NCI-H1092 (cell line): ENCODE measurements at places on chromosomes 12 and 14.

DNA sequence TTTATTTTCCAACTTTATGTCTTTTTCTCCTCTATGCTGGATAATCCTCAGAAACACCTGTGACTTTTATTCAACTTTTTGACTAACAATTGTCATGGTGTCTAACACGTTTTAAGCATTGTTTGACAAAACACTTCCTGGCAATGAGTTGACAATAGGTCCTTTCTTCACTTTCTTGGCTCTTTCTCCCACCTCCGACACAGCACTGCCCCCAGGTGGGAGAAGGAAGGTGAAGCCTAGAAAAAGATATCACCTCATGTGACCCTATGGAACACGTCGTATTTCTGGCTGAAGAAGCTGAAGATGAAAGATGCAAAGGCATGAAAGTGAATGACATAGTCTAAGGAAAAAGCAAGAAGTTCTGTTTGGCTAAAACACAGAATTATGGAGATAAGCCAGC is 430.0 kb downstream of the ETNK1 start:
- no peak for DNase-seq

DNA sequence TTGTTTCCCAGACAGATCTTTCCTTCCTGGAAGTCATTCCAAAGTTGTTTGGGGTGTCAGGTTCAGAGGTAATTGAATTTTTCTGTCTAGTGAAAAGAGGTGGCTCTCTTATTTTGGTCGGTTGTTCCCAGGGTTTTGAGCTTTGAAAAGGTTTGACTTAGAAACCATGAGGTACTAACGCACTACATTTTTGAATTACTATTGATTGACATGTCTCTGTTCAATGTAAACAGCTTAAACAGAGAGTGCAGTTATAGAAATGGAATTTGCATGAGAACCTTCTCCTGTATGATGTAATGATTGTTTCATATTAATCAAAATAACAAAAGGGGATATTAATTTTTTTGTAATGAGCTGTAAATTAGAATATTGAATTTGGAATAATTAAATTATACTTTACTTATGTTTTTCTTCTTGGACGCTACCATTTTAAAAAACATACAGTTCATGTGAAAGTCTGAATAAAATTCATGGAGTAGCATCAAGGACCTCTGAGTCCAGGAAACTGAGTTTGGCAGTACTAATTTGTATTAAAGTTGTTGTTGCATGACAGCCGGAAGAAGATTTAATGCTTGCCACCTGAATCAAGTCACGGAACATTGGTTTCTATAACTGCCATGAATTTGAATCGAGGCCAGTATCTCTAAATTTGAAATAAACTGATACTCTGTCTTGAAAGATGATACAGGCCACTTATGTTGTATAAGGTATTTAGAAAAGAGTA is 41.7 kb downstream of the NPAS3 start:
- peak; percentile 40 for DNase-seq

- no peak for DNase-seq
Measured at GRCh38 chr12:7019043-7019569, 830 bp upstream of the LPCAT3 start.

- DNase-seq: no peak
Measured at GRCh38 chr12:20105943-20106342, 262.4 kb upstream of the PDE3A start.

GRCh38 chr12:52390739-52391617 is 5.5 kb upstream of the KRT84 start:
- no peak for DNase-seq
